ENCODE measurements at places on chromosomes 2 and 18.

DNA sequence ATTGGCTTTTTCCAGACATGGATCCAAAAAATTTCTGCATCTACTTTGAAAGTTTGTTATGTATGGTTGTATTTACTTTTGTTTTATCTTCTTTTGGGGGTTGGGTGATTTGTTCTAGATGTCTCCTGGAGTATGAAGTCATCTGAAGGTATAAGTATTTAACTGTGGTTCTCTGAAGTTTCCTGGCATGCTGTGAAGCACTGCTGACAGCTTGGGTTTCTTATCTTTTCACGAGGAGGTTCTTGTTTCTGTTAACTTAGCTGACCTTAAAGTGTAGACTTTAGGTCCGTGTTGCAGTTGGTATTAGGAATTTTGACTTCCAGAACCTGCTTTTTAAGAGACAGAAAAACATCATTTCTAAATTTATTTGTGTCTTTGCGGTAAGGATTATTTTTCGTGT lies 15.9 kb downstream of the GLS start:
- DNase-seq = no peak

GRCh38 chr2:6812857-6813530 lies 52.7 kb downstream of the CMPK2 start:
- DNase-seq = no peak

GRCh38 chr2:47528874-47529273 lies 125.9 kb downstream of the MSH2 start:
- no peak for DNase-seq

GRCh38 chr18:30175621-30176225 lies 866.8 kb downstream of the DSC3 start:
- no peak for DNase-seq

DNA sequence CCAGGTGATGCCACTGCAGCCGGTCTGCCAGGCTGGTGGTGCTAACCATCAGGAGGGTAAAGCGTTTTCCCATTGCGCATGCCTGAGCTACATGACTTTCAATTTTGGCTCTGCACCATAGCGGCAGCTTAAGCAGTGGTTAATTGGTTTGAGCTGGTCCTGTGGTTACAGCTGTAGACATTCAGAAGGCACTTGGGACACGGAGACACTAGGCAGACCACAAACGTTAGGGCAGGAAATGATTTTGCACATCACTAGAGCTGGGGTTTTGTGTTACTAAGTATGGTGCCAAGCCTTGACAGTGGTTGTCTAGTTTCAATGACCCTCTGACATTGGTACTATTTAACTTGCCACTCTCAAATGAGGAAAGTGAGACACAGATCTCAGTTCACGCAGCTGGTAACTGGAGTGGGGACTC lies 28.9 kb upstream of the CNOT11 start:
- no peak for DNase-seq

GRCh38 chr2:119650846-119651370 lies 28.1 kb upstream of the TMEM177 start:
- DNase-seq = no peak

DNA sequence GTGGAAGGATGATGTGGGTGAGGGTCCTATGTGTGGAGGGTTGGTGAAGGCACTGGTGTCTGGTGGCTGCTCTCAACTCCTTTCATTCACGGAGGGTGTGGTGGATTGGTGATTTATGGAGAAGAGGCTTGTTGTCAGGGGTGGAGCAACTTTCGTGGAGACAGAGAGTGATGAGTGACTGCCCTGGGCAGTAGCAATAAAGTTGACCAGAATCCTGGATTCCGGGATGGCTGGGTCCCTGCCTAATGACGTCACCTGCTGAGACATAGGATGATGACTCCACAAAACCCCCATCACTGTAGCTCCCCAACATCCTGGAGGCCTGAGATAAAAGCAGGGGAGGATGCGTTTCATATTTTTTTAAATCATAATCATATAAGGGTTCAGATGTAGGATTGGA lies 193.0 kb downstream of the ACKR3 start:
- no peak for DNase-seq

DNA sequence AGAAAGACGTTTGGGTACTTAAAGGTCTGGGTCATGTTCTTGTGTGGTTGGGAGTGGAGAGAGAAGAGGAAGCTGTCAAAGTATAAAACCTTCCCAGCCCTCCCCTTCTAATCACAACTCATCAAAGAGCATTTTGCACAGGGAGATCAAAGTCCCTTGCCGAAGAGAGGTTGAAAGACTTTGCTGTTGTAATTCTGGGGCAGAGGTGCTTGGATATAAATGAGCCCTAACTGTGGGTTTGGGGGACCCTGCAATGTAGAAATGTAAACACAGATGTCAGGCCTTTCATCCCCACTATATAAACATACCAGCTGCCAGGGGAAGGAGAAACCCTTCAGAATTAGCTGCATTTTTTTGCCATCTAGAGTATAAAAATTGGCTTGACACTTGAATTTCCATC lies 182.1 kb downstream of the ETAA1 start:
- DNase-seq = no peak

DNA sequence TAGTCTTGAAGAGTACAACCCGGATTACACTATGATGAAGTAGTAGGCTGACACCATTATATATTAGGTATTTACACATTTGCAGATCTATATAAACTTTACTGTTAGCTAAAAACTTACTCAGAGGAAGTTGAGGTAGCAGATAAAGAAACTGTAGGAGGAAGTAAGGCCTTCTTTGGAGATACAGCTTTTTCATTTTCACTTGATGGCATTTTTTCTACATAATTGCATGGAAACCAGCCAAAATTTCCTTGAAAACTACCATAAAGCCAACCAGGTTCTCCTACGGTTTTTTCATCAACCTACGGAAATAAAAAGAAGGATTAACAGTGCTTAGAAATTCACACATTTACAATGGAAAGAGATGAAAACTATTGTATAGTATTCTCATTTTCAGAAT lies 86.6 kb downstream of the FAM228A start:
- no peak for DNase-seq

DNA sequence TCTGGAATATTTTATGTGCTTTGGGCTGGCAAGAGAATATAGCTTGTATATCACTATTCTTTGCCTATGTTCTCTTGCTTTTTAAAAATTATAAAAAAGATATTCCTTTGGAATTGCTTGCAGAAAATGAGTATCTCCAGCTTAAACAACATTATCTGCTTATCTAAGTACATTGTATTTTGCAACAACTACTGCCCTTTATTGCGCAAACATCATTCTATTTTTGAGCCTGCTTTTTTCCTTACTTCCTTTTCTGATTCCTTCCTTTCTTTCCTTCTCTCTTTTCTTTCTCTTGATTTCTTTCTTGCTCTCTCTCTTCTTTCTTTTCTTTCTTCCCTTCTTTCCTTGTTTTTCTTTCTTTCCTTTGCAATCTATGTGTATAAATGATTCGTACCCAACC lies 74.0 kb downstream of the UNC80 start:
- no peak for DNase-seq

GRCh38 chr18:56298935-56299334 lies 339.5 kb downstream of the TXNL1 start:
- DNase-seq = no peak

DNA sequence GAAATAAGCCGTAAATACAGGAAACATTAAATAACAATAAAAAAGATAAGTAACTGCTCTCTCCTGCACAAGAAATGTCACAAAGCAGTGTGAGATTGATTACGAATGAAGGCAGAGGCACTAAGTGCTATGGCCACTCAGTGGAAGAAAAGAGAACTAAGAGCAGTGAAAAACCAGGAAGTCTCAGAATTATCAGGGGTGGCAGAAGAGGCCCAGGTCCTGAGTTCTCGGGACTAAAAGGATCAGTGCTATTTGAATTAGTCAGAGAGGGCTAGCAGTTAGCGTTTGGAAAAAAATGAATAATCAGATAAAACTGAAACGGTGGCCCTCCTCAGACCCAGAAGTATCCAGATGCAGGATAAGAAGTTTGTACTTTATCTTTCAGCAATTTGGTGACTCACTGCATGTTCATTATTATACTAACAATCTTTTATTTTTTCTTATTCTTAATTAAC lies 367.1 kb downstream of the ZEB2 start:
- DNase-seq = no peak

DNA sequence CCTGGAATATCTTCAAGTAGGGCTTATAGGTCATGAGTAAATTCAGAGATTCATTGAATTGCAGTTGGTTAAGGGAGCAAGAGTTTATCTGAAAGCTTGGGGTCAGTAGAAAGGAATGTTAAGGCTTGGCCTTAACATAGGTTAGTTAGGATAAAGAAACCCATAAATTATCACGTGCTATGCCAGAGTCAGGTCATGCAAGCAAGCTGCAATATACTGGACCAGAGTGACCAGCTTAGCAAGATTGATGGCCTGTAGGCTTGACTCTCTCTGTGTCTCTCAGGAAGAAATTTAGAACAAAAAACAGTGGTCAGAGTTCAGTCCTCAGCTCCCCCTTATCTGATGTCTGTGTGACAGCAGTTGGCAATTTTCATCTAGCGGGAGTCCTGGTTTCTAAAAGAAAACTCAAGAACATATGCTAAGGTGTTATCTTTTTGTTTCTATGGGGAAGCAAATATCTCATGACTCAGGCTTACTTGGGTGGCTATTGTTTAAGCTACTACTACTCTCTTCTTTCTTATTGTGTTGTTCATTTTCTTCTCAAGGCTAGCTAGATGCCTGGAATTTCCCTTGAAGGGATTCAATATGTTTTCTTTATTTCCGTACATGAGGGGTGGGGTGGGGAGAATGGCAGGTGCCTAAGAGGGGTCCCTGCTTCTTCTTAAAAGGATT lies 28.7 kb upstream of the MARCO start:
- DNase-seq = no peak

- DNase-seq = no peak
Measured at GRCh38 chr18:3397031-3397750, 52.8 kb upstream of the TGIF1 start.

GRCh38 chr2:160110674-160111239 lies 48.3 kb upstream of the PLA2R1 start:
- DNase-seq = no peak

DNA sequence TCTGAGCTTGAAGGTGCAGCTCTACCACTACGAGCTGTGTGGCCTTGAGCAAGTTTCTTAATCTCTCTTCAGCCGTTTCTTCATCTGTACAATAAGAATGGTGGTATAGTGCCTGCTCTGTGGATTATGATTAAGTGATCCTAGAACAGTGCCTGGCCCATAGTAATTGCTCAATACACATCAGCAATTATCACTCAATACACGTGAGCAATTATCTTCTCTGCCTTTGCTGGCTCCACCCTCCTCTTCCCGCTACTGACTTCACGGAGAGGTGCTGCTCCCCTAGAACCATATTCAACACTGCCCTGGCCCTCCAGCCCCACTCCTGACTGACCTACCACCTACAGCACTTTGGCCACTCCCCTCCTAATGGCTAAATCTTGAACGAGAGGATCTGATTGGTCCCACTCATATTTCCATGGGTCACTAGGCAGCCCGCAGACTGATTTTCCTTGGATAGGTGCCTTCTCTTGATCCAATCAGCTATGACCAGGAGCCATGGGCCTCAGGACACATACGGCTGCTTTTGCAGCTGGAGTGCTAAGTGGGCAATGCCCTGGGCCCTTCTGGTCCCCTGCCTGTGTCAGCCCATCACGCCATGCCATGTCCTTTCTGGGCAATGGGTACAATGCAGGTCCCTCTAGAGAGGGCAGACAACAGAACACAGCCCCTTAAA lies 77.5 kb downstream of the STPG4 start:
- DNase-seq = no peak

DNA sequence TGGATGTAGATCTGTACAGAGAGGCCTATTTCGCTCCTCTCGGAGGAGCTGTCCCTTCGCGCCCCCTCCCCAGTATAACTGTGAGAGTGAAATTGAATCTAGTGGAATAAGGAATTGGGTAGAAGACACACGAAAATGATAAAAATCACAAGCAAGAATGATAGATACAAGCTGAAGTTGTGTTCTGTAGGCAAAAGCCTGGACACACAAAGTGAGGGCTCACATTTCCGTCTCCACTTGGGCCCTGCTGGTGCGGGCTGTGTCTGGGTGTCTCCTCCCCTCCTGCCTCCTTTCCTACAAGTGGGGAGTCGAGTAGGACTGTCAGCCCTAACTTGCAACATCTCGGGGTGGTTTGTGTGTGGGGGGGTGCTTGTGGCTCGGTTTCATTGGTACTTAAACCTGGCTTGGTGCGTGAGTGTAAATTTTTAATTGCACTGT lies 457 bp upstream of the SP9 start:
- no peak for DNase-seq

DNA sequence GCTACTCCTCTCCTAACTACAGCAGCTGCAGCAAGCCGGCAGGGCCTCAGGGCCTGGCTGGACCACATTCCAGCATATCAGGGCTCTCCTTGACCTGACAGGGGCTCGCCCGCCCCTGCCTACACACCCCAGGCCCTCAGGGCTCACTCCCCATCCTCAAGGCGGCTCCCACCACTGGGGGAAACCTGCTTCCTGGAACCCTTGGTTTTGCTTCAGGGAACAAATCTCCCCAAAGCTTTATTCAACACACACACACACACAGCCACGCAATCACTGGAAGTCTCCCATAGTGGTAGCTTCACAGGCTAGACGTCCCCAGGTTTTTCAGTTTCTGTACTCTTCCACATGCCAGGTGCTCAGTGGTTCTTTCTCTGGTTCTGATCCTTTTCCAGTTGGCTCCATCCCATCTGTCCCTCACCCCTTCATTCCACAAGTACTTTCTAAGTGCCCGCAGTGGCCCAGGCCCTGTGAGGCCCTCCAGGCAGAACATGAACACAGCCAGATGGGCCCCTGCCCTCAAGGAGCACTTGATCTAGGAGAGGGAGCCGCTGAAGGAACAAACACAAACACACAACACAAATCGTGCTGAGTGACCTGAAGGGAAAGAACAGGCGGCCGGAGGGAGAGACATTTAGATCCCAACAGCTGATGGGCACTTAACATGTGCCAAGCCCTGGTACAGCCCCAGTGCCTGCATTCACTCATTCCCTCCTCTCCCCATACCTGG lies 51.1 kb downstream of the TNS1 start:
- DNase-seq = no peak

DNA sequence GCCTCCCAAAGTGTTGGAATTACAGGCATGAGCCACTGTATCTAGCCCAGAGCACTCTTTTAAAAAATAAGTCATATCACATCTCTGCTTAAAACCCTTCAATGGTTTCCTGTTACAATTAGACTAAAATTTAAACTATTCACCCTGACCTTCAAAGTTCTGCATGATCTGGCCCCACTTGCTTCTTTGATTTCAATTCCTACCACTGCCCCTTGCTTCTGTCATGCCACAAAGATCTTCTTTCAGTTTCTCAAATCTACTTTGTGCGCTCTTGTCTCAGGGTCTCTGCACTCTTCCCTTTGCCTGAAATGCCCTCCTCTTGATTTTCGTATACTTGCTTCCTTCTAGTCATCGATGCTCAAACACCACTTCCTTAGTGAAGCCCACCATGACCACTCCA lies 213.0 kb downstream of the TMEM247 start:
- DNase-seq = no peak
